SK-N-SH (cell line): ENCODE measurements at places on chromosomes 13 and 19.

GRCh38 chr19:49161987-49162386 is 4.4 kb downstream of the TRPM4 start:
- DNase-seq, result no peak

DNA sequence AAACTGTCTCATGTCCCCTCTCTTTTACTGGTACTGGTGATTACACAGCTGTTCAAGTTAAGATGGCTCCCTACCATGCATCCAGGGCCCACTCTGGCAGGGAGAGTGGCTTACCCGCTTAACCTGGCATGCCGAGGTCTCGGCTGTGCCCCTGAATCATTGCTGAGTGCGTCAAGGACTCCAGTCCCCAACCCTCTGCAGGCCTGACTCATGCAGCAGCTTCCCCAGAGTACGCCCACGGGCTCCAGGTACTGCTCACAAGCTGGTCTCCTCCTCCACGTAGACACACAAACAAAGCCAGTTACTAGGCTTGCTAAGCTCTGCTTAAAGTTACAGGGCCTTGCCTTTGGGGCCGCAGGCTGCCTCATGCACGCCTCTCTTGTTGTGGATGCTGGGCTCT is 447.4 kb downstream of the COG6 start:
- no peak for DNase-seq

DNA sequence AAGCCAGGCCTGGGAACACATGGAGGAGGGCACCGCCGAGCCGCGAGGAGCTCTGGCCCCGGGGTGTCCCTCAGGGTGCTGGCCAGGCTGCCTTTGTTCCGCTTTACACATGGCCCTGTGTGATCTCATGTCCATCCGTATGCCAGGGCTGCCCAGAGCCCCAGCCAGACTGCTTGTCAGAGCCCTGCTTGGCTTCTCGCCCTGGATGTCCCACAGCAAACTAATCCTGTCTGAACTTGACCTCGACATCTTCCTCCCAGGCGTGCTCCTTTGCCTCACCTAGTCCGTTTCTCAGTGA is 14.3 kb downstream of the BCKDHA start:
- DNase-seq, result no peak

- DNase-seq, result no peak
Observed at GRCh38 chr19:48810151-48810550, 678 bp downstream of the BCAT2 start.

- no peak for DNase-seq
Observed at GRCh38 chr13:34347784-34348573, 530.0 kb downstream of the RFC3 start.

- DNase-seq, result no peak
Observed at GRCh38 chr19:366951-367350, 22.4 kb upstream of the MIER2 start.

GRCh38 chr13:79995334-79995733 is 345.6 kb downstream of the SPRY2 start:
- DNase-seq, result no peak

DNA sequence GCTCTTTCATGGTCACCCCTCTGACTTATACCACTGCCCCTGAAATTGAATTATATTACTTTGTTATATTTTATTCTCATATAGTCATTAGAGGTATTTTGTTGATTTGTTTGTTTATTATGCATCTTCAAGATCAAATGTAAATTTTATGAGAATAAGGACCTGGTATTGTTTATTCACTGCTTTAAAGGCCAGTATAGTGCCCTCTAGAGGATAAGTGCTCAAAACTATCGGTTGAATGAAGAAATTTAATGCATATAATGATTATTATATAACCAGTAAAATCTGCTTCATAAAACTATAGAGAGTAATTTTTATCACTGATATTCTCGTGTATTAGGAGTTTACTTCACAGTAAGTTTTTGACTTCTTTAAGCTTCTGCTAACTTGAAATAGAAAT is 1401.9 kb downstream of the SLITRK1 start:
- no peak for DNase-seq

GRCh38 chr13:106349080-106349931 is 186.2 kb downstream of the EFNB2 start:
- DNase-seq, result peak; percentile 43

- DNase-seq, result no peak
Observed at GRCh38 chr13:37136187-37136586, 30.7 kb upstream of the CSNK1A1L start.
